ENCODE measurements at places on chromosomes 4 and X. TPM values are rescaled to one million over a fixed set of nuclear protein-coding genes. Genes with fewer than 3 reads are reported as not detected.

HDAC6 gene
- 102 TPM for total RNA-seq

- H3K27ac ChIP-seq = no peak overlapping the region
- H3K4me1 ChIP-seq = no peaks in the 10 kb centered on the region
- no peaks in the 10 kb centered on the region for H3K36me3 ChIP-seq
- H3K4me3 ChIP-seq = no peak overlapping the region
- H3K27me3 ChIP-seq = no peaks in the 10 kb centered on the region
These were observed 188.4 kb upstream of the MBNL3 start for GRCh38 chrX:132677233-132677716.

DNA sequence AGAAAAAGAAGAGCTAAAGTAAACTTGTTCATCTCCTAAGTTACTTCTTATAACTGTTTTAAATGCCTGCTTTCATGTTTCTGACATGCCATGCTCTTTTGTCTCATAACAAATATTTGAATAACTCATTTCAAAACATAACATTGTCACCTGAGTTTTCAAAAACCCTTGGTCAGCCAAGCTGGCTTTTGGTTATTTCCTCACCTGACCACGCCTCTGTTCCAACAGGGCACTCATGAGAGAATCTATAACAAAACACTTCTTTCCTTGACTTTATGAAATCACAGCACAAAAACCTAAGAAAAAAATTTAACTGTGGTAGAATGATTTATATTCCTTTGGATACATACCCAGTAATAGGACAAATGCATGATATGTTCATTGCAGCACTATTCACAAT lies 172.9 kb upstream of the GALNT7 start:
- H3K4me1 ChIP-seq = no peaks in the 10 kb centered on the region
- no peaks in the 10 kb centered on the region for H3K27me3 ChIP-seq
- no peaks in the 10 kb centered on the region for H3K36me3 ChIP-seq

DUX4 gene
- total RNA-seq = not detected

GRCh38 chr4:177271915-177272766 lies 37.5 kb upstream of the NEIL3 start:
- no peaks in the 10 kb centered on the region for H3K4me1 ChIP-seq
- no peaks in the 10 kb centered on the region for H3K36me3 ChIP-seq
- no peak overlapping the region for H3K4me3 ChIP-seq
- no peak overlapping the region for H3K27ac ChIP-seq
- DNase-seq = no peak

MAGEA3 gene
- total RNA-seq = not detected

DNA sequence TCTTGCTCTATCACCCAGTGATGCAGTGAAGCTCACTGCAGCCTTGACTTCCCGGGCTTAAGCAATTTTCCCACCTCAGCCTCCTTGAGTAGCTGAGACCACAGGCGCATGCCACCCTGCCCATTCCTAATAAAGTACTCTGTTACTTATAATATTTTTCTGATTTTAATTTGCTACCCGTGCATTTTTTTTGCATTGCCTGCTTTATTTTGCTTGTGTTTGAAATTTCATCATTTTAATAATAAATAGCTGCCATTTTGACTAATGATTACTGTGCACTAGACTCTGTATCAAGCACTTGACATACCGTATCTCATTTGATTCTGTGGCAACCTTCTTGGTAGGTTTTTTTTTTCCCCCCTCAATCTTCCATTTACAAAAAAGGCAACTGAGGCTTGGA lies 41.7 kb downstream of the FAM193A start:
- no peak overlapping the region for H3K27ac ChIP-seq
- H3K36me3 ChIP-seq = no peaks in the 10 kb centered on the region
- no peak overlapping the region for H3K4me3 ChIP-seq
- peaks cover 5% of the 10 kb centered on the region for H3K4me1 ChIP-seq

DNA sequence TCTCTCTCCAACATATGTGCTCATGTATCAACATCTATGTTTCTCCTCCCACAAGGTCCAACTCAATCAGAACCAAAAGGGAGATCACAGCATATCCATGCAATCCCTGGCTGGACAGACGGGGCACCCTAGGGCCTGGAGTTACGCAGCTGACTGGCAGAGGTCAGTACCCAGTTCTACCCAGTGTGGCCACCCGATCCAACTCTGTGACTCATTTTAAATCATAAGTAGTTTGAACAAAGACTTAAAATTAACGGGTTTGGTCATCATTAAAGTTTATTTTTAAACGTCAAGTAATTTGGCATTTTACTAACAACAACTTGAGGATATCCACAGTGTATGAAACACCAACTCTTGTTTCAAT lies 59.5 kb downstream of the APBB2 start:
- H3K4me1 ChIP-seq = no peaks in the 10 kb centered on the region
- H3K4me3 ChIP-seq = no peak overlapping the region
- no peaks in the 10 kb centered on the region for H3K27me3 ChIP-seq

RGN gene
- 10.5 TPM for total RNA-seq

MGAT4D gene
- total RNA-seq = not detected

DNA sequence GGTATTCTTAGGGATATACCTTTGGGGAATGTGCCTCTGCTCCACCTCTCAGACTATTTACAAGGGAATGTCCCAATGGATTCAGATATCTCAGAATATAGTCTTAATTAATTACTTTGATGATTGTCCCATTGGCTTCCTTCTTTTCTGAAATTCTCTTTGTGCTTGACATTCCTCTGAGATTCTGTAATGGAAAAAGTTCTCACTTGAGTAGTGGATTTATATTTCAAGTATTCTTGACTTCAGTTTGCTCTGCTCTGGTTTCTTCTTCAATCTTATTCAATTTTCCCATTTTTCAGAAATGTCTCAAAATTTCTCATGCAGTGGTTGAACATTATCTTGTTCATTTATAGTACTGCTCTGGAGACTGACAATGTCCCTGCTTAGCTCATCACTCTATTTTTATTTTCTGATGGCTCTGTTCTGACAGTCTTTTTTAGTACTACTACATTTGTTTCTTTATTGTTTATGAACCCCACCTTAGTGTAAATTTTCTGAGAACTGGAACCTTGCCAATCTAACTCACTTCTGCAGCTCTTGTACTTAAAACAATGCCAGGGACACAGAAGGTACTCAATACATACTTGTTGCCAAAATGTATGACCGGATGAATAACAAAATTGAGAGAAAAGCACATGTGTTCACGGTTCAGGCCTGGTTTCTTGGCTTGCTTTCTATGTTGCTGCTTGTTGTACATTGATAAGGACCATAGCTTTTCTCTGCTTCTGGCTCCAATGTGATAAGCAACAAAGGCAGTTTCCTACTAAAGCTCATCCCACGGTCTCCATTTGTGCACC lies 471.7 kb downstream of the GASK1B start:
- H3K36me3 ChIP-seq = no peaks in the 10 kb centered on the region
- no peak for DNase-seq
- H3K4me3 ChIP-seq = no peak overlapping the region

MAGEA2B gene
- total RNA-seq = not detected

- no peak for DNase-seq
- no peak overlapping the region for H3K27ac ChIP-seq
- no peaks in the 10 kb centered on the region for H3K27me3 ChIP-seq
- H3K4me3 ChIP-seq = no peak overlapping the region
- H3K36me3 ChIP-seq = no peaks in the 10 kb centered on the region
These were observed 174.2 kb downstream of the NHS start for GRCh38 chrX:17549107-17549651.

NDP gene
- total RNA-seq = 4.6 TPM

RHOH gene
- total RNA-seq = 1.3 TPM

- no peaks in the 10 kb centered on the region for H3K36me3 ChIP-seq
- no peak overlapping the region for H3K4me3 ChIP-seq
- H3K27ac ChIP-seq = no peak overlapping the region
- H3K4me1 ChIP-seq = no peaks in the 10 kb centered on the region
- no peaks in the 10 kb centered on the region for H3K27me3 ChIP-seq
These were observed 46.8 kb downstream of the CRLF2 start for GRCh38 chrX:1165535-1166196.

GRCh38 chr4:93659629-93660028 lies 168.9 kb upstream of the ATOH1 start:
- H3K27me3 ChIP-seq = no peaks in the 10 kb centered on the region
- DNase-seq = no peak
- no peak overlapping the region for H3K4me3 ChIP-seq
- H3K4me1 ChIP-seq = no peaks in the 10 kb centered on the region
- H3K36me3 ChIP-seq = no peaks in the 10 kb centered on the region

GRCh38 chr4:99088023-99088449 lies 552 bp downstream of the ADH5 start:
- DNase-seq = peak; percentile 79
- no peaks in the 10 kb centered on the region for H3K27me3 ChIP-seq
- no peaks in the 10 kb centered on the region for H3K4me1 ChIP-seq
- H3K4me3 ChIP-seq = peak overlapping the region; percentile 66

GRCh38 chrX:867502-867901 lies 236.9 kb downstream of the SHOX start:
- no peak overlapping the region for H3K4me3 ChIP-seq
- no peak overlapping the region for H3K27ac ChIP-seq
- H3K27me3 ChIP-seq = no peaks in the 10 kb centered on the region
- no peaks in the 10 kb centered on the region for H3K36me3 ChIP-seq
- H3K4me1 ChIP-seq = no peaks in the 10 kb centered on the region
- no peak for DNase-seq

GRCh38 chrX:14865201-14865600 lies 7.7 kb downstream of the FANCB start:
- no peak overlapping the region for H3K4me3 ChIP-seq
- no peaks in the 10 kb centered on the region for H3K4me1 ChIP-seq
- no peak overlapping the region for H3K27ac ChIP-seq
- DNase-seq = no peak
- no peaks in the 10 kb centered on the region for H3K27me3 ChIP-seq

DNA sequence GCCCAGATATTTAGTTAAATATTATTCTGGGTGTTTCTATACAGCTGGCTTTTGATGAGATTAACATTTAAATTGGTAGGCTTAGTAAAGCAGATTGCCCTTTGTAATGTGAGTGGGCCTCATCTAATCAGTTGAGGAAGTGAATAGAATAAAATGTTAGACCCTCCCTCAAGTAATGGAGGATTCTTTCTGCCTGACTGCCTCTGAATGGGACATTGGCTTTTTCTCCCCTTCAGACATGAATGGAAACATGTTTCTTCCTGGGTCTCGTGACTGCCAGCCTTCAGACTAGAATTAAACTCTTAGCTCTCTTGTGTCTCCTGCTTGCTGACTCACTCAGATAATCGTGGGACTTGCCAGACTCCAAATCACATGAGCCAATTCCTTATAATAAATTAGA lies 266.7 kb downstream of the INPP4B start:
- no peak for DNase-seq
- H3K4me1 ChIP-seq = no peaks in the 10 kb centered on the region
- no peak overlapping the region for H3K27ac ChIP-seq

- no peaks in the 10 kb centered on the region for H3K36me3 ChIP-seq
- H3K4me1 ChIP-seq = no peaks in the 10 kb centered on the region
- peak within 1 kb of the TSS; percentile 56 for H3K4me3 ChIP-seq
- DNase-seq = peak; percentile 14
- peak within 1 kb of the TSS; percentile 89 for H3K27ac ChIP-seq
These were observed at the start of gene PHKA2 for GRCh38 chrX:18983666-18984380. Gene PHKA2, minus strand, starts transcription at chrX:18984114. Its CDS starts 182 bp downstream, at chrX:18983932.

LONRF3 gene
- 3.5 TPM for total RNA-seq

SMR3B gene
- total RNA-seq = not detected

DNA sequence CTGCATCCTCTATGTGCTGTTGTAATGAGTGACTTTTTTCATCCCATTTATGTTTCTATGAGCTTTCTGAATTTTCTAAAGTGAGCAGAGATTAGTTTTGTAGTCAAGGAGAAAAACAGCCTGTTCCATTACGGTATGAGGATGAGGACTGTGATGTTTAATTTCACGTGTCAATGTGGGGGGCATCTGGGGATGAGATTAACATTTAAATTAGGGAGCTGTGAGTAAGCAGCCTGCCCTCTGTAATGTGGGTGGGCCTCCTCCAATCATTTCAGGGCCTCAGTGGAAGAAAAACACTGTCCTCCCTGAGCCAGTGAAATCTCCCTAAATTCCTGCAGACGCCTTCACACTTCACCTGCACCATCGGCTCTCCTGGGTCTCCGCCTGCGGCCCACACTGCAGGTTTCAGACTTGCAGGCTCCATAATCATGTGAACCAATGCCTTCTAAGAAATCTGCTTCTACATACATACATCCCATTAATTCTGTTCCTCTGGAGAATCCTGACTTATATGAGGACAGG lies 121.7 kb downstream of the AFAP1 start:
- H3K36me3 ChIP-seq = no peaks in the 10 kb centered on the region
- no peak for DNase-seq
- no peaks in the 10 kb centered on the region for H3K4me1 ChIP-seq
- H3K27ac ChIP-seq = no peak overlapping the region
- no peaks in the 10 kb centered on the region for H3K27me3 ChIP-seq
